ENCODE measurements at places on chromosomes 4 and X.

DNA sequence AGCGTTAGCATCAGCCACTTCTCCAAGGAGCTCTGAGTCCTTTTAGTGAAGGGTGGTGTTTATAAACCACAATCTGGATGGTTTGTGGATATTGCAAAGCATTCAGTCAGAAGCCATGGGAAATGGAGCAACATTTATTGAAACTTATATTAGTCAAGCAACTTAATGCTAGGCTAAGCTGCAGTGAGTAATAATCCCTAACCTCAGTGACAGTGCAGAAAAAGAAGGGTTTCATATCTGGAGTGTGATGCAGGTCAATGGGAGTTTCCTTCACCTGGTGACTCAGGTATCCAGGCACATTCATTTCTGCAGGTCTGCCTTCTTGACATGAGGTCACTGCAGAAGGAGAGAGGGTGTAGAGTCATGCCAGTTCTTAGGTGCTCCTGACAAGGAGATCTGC lies 10.4 kb upstream of the DRD5 start:
- DNase-seq, result no peak

- DNase-seq, result peak; percentile 95
Measured at GRCh38 chr4:185209031-185209851, at the start of gene SNX25. Gene SNX25, plus strand, starts transcription at chr4:185209598. Its CDS starts 229 bp downstream, at chr4:185209827.

- no peak for DNase-seq
Measured at GRCh38 chr4:86963697-86964096, 28.9 kb downstream of the AFF1 start.

GRCh38 chr4:52358366-52358765 lies 300.7 kb downstream of the USP46 start:
- DNase-seq, result no peak

DNA sequence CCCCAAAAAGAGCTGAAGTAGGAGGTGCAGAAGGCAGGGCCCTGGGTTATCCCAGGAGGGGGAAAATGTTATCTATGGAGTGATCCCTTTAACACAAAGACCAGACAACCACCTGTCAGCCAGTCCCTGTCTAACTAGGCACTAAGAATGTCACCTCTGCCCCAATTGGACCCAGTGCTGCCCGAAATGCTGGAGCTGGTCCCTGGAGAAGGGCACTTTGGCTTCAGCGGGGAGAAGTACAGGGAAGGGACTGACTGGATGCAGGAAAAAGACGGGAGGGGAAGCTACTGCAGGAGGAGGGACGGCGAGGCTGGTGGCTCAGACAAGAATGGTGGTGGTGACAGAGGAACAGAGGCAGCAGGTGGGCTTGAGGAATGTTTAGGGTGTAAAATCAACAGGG lies 17.3 kb downstream of the PHKA2 start:
- no peak for DNase-seq

GRCh38 chr4:158133551-158133950 lies 39.3 kb downstream of the GASK1B start:
- no peak for DNase-seq

DNA sequence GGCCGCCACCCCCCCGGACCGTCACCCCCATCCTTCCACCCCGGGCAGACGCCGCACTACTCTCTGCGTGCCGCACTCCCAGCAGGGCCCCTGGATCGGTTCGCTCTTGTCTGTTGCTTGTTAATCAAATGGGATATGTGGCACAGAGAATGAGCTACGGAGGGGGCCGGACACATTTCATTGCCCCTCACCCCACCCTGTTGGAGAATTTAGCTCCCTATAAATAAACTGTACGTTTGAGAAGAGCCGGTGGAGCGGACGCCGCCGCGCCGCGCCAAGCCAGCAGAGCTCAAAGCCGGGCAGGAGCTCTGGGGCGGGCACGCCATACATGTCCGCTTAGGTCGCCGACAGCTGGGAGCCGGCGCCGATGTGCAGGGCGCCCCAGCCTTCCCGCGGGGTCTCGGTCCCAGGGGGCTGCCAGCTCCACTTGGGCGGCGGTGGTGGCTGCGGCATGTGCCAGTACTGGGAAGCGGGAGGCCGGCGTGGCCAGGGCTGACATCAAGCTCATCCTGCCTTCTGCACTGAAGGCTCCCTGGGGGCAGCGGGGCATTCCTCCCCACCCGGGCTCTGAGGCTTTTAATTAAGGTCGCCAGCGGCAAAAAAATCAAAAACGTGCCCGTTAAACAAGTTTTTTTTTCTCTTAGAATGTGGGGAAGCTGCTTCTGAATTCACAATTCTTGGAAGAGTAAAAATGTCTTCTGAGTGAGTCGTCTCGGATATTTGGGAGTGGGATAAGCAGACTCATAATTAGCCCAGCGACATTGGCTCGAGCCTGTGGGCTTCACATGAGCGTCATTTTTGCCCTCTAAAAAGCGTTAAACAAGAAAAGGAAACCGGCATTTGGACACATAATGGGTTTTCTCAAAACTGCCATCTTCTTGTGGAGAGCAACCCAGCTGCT lies 1.1 kb upstream of the PCDH19 start:
- DNase-seq, result peak; percentile 62

DNA sequence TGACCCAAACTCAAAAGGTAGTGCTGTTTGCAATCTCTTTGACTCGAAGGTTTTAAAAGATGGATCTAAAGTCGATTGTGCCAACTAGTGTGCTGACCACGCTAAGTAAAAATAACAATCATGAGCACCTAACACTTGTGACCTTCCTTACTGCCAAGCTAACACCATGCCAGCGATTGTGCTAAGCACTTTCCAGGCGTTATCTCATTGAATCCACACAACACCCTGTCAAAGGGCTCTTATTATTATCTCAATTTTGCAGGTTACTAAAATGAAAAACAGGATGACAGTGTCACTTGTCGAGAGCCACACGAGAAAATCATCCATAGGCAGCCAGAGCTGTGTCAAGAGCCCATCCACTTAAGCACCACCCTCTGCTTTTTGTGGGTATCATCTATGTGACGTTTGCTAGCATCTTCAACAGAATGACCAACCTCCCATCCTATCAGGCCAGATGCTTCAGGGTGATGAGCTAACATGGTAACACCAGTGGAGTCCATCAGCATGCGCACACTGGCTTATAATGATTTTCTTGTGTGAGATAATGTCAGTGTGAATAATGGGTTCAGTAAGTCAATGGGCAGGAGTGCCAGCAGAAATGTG lies 893 bp upstream of the GAB3 start:
- DNase-seq, result no peak

DNA sequence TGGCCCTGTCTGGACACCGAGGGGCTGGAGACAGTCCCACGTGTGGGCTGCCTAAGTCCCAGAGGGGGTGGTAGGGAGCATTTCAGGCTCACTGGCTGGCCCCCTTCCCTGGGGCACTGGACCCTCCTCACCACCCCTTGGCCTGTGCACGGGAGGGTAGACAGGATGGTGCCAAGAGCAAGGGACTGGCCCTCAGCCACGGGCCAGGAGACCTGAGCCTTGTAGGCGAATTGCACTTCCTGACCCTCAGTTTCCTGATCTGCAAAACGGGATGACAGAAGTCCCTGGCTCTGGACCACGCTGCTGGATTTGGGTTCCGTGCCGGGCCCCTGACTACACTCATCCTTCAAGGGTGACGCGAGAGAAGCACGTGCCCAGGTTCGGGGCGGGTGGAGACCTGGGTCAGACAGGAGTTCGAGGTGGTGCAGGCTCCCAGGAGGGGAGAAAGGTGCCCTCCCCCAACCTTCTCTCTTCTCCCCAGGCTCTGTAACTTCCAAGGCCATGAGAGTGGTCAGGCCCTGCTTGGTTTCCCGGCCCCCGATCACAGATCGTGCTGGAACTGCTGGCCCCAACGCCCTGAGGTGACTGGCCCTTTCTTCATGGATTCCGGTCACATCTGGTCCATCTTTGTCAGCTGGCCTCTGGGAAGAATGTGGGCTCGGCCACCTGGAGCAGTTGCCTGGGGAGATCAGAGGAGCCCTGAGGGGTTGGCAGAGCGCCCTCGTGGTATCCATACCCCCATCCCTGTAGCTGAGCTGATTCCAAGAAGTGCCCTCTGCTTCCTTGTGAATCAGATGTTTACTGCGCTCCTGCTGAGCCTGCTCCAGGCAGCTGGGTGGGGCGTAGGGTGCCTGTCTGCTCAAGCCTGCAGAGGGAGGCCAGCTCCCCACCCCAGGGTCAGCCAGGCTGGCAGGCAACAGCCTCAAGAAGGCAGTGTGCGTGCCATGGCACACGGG lies 3.3 kb downstream of the SH3BP2 start:
- no peak for DNase-seq

- DNase-seq, result no peak
Measured at GRCh38 chr4:165928601-165929000, 55.6 kb downstream of the TLL1 start.

GRCh38 chr4:4470208-4470607 lies 71.6 kb downstream of the STX18 start:
- DNase-seq, result no peak

GRCh38 chr4:60463857-60464502 lies 736.1 kb upstream of the ADGRL3 start:
- DNase-seq, result peak; percentile 58

GRCh38 chr4:56803471-56803870 lies 18.0 kb downstream of the SPINK2 start:
- DNase-seq, result no peak

- no peak for DNase-seq
Measured at GRCh38 chr4:112147697-112148096, 2.4 kb downstream of the FAM241A start.

- DNase-seq, result no peak
Measured at GRCh38 chrX:29671421-29671820, 543.9 kb upstream of the MAGEB2 start.

- DNase-seq, result no peak
Measured at GRCh38 chr4:167784826-167785225, 307.5 kb upstream of the ANXA10 start.

DNA sequence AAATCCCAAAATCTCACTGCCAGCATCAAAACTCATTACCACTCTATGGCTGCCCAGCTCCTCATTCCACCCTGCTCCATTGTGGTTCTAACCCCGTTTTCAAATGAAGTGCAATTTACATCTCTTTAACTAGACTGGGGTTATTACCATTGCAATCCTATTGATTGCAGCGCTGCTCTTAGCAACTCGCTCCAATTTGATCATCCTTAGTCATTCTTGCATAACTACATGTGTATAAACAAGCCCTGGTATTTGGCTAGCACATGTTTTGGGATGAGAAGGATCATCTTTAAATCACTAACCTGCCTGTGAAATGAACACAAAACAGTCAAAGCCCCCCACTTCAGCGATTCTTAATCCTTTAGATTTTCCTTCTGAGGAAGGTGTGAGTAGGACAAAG lies 340.1 kb upstream of the PPARGC1A start:
- DNase-seq, result no peak

DNA sequence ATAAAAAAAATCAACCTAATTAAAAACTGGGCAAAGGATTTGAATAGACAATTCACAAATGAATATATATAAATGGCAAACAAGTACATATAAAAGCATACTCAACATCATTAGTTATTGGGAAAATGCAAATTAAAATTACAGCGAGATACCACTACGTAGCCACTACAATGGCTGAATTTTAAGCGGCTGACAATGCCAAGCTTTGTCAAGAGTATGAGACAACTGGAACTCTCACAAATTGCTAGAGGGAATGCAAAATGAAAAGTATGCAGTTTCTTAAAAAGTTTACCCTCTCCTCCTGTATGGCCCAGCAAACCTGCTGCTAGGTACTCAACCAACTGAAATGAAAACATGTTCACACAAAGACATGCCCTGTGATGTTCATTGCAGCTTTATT lies 34.8 kb downstream of the ZFP42 start:
- no peak for DNase-seq

GRCh38 chr4:153745651-153746050 lies 14.2 kb downstream of the RNF175 start:
- no peak for DNase-seq

- DNase-seq, result no peak
Measured at GRCh38 chr4:119032921-119033685, 102.5 kb upstream of the MYOZ2 start.

GRCh38 chr4:31427691-31428090 lies 707.5 kb downstream of the PCDH7 start:
- no peak for DNase-seq

DNA sequence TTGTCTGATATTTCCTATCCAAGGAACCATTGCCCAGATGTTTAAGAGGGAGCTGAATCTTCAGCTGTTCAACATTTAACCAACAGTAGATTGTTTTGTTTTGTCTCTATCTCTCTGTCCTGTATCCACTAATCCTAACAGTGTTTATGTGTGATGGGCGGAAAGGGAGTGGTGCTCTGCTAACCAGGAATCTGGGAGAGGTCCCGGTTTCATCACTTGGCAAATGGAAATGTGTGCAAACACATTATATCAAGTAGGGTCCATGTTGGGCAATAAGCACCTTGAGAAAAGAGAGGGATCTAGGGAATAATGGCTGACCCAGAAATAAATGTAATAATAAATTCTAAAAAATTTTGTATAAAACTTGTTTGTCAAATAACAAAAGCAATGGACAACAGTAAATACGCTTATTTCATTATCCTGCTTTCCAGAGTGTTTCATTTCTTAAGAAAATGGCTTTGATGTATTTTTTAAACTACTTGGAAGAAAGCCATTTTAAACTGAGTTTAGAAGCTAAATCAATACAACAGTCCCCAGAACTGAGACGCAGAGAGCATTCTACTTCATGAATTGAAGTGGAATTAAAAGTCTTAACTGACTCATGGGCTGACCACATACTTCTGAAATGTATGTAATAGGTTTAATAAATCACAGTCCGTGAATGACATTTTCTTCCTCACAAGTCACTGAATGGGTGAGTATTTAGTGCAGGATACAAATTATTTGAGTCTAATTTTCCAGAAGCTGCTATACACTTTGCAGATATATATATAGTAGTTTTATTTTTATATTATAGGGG lies 55.8 kb downstream of the EMCN start:
- no peak for DNase-seq

- peak; percentile 79 for DNase-seq
Measured at GRCh38 chr4:978957-979701, 5.8 kb upstream of the DGKQ start.

DNA sequence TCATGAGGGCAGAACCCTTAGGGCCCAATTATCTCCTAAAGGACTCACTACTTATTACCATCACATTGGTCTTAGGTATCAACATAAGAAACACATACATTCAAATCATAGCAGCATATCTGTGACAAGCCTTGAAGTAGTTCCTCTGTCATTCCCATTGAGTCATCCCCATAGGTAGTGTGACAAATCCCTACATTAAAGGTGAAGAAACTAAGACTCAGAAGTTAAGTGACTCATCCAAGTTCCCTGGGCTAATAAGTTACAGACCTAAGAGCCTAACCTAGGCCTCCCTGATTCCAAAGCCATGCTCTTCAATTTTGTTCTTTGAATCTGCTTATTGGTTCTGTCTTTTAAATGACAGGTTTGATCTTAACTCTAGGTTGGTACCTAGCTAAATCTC lies 58.2 kb downstream of the CD38 start:
- DNase-seq, result no peak

- no peak for DNase-seq
Measured at GRCh38 chrX:43961699-43962098, 11.5 kb downstream of the NDP start.

DNA sequence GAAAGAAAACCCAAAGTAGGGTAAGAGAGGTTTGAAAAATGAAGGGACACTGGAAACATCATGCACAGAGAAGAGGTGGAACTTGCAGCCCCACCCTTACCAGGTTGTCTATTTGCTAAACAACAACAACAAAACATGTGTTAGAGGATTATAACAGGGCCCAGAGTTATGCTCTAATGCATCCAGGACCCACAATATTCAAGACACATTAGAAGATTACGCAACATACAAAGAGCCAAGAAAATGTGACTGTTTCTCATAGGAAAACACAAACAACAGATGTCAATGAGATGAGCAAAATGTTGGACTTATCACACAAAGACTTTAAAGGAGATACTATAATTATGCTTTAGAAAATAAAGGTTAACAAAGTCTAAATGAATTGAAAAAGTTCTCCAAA lies 128.5 kb downstream of the LRBA start:
- no peak for DNase-seq
